ENCODE measurements at places on chromosomes 5 and 9. TPM values are rescaled to one million over a fixed set of nuclear protein-coding genes. Genes with fewer than 3 reads are reported as not detected.

The SLC25A2 gene
- total RNA-seq, result 0.21 TPM

The NAIP gene
- total RNA-seq, result 10.4 TPM

The CCDC183 gene
- total RNA-seq, result 2.4 TPM

The SYK gene
- 58.1 TPM for total RNA-seq

The LCN1 gene
- total RNA-seq, result not detected

DNA sequence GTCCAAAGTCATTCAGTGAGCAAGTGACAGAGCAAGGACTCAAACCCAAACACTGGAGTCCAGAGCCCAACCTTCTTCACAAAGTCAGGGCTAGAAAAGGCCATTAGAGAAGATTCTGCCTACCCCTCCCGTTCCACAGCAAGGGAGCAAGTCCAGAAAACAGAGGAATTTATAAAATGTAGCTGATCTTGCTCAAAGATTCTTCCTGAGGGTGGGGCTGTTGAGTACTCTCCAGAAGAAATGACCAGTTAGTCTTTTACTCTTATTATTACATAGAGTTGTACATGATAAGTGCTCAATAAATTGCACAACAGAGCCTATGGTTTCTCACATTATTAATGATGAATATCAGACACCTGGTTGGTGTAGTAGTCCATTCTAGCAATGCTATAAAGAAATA lies 39.3 kb upstream of the HMHB1 start:
- DNase-seq, result no peak
- no peaks in the 10 kb centered on the region for H3K27me3 ChIP-seq
- no peaks in the 10 kb centered on the region for H3K4me1 ChIP-seq
- H3K4me3 ChIP-seq, result no peak overlapping the region
- no peaks in the 10 kb centered on the region for H3K36me3 ChIP-seq

- H3K36me3 ChIP-seq, result no peaks in the 10 kb centered on the region
- peak; percentile 37 for DNase-seq
- peak within 1 kb of the TSS; percentile 28 for H3K27ac ChIP-seq
- H3K27me3 ChIP-seq, result peaks cover 7% of the 10 kb centered on the region
- H3K4me3 ChIP-seq, result peak within 1 kb of the TSS; percentile 23
- no peaks in the 10 kb centered on the region for H3K4me1 ChIP-seq
Measured at GRCh38 chr5:135578685-135579341, at the start of gene CXCL14. CXCL14 (minus strand) TSS chr5:135578991; CDS start chr5:135578778, 213 bp downstream.

GRCh38 chr5:177446200-177447065 lies at the start of gene PRR7:
PRR7 (plus strand) TSS chr5:177446814; CDS start chr5:177455068, 8,254 bp downstream.
- no peaks in the 10 kb centered on the region for H3K27me3 ChIP-seq
- no peak within 1 kb of the TSS for H3K27ac ChIP-seq
- peaks cover 8% of the 10 kb centered on the region for H3K4me1 ChIP-seq
- DNase-seq, result peak; percentile 53

DNA sequence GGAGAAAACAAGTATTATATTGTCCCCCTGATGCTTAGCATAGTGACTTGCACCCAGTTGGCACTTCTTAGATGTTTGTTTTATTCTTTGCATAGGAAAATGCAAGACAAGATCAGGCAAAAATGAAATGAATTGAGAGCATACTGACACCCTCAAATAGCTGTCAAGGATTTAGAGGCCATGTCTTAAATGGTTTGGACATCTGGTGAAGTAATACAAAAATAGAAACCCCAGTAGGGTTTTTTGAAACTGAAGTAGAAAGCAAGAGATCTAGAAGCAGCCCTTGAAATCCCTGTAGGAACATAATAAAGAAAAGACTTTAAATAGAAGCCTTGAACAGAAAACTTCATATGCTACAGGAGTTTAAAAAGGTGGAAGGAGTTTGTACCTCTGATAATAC lies 174.3 kb downstream of the ANXA1 start:
- H3K27me3 ChIP-seq, result no peaks in the 10 kb centered on the region
- H3K27ac ChIP-seq, result no peak overlapping the region
- H3K4me1 ChIP-seq, result no peaks in the 10 kb centered on the region
- H3K36me3 ChIP-seq, result no peaks in the 10 kb centered on the region
